ENCODE measurements at places on chromosomes 3 and 15.

DNA sequence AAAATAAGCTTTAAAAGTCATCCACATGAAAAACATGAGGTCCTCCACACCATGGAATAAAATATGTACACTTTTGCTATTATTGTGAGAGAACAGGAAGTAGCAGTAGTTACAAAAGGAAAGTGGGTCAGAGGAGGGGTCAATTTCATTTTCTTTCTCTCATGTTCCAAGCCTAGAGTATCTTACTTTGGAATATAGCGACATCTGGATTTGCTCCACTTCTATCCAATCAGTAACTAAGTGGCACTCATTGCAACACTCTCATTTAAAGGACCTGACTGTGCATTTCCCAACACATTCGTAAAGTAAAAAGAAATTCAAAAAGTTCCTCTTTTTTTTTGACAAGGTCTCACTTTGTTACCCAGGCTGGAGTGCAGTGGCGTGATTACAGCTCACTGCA lies 637.3 kb downstream of the TUSC7 start:
- DNase-seq = no peak

DNA sequence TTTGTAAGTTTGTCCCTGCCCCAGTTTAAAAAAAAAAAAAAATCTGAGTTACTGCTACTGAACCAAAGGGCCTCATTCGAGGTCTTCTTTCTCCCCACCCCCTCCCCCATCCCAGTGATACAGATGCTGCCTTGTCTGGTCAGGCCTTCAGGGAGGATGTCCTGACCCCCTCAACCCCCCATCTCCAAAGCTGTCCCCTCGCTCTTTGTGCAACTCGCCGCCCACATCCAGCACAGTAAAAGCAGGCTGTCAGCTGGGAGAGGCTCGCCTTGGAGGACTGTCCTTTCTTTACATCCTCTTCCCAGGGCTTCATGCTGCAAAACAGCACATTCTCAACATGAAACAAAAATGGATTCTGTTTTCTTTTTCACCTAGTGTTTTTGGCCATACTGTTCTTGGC lies 133.4 kb downstream of the VGLL4 start:
- no peak for DNase-seq

- no peak for DNase-seq
Measured at GRCh38 chr15:73594109-73594508, 39.1 kb downstream of the NPTN start.

DNA sequence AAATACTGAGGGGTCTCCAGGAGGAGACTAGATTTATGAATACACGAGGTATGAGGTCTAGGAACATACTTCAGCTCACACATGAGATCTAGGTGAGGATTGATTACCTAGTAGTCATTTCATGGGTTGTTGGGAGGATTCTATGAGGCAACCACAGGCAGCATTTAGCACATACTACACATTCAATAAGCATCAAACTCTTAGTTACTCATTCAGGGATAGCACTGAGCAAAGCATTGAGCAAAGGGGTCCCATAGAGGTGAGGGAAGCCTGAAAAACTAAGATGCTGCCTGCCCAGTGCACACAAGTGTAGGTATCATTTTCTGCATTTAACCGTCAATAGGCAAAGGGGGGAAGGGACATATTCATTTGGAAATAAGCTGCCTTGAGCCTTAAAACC lies 4.5 kb downstream of the CCR5 start:
- DNase-seq = no peak

DNA sequence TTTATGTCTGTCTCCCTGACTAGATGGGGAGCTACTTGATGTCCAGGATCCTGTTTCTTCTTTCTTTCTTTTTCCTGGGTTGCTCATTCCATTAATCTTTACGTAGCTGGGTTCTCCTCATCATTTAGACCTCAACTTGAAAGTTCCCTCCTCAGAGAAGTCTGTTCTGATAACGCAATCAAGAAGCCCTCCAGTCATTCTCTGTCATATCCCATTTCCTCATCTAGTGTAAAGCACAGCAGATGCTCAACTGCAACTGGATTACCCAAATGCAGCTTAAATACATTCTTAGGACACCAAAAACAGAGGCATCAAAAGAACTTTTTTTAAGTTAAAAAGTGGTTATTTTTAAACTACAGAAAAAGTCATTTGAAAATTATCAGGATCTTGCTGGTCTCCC lies 51.7 kb upstream of the ST3GAL6 start:
- DNase-seq = no peak

GRCh38 chr3:18393906-18394305 lies 31.2 kb downstream of the SATB1 start:
- DNase-seq = no peak

DNA sequence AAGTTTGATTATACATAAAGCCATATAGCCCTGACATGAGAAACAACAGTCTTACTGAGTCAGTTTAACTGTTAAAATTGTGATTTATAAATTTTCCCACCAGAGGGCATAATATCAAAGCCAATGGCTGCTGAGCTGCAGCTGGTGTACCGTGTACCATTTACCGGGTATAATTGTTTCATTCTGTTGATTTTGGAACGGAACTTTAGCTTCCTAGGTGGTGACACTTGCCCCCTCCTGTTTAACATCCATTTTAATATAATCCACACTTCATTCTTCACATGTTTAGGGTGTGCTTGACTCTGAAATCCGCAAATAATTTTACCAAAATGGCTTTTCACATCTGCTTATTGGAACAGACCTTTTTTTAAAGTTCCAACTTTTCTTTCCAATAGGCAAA lies 72.8 kb downstream of the SLC9A9 start:
- peak; percentile 59 for DNase-seq

DNA sequence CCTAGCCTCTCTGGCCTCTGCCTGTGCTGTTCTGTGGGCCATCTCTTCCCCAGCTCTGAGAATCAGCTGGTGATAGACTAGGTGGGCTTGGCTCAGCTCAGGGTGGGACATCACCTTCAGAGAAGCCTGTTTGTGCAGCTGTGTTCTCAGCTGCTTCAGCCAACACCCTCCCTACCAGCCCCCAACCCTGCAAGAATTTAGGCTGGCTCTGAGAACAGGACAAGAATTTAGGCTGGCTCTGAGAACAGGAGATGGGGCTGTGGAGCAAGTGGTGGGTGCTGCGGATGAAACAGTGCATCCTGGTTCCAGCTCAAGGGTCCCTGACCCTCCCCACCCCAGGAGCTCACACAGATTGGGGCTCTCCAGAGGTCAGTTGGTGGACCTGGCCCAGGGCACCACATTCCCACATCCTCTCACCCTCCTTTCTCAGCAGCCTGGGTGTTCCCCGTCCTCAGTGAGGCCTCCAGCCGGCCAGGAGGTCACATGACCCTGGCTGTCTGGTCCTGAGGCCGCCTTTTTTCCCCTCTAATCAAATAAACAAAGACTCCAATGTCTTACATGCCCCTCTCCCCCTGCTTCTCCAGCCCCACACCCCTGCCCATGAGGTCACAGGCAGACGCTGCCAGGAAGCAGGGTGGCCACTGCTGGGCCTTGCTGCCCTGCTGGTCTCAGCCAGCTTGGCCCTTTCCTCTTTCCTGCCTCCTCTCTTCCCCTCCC lies 14.9 kb downstream of the PLEKHO2 start:
- peak; percentile 93 for DNase-seq

DNA sequence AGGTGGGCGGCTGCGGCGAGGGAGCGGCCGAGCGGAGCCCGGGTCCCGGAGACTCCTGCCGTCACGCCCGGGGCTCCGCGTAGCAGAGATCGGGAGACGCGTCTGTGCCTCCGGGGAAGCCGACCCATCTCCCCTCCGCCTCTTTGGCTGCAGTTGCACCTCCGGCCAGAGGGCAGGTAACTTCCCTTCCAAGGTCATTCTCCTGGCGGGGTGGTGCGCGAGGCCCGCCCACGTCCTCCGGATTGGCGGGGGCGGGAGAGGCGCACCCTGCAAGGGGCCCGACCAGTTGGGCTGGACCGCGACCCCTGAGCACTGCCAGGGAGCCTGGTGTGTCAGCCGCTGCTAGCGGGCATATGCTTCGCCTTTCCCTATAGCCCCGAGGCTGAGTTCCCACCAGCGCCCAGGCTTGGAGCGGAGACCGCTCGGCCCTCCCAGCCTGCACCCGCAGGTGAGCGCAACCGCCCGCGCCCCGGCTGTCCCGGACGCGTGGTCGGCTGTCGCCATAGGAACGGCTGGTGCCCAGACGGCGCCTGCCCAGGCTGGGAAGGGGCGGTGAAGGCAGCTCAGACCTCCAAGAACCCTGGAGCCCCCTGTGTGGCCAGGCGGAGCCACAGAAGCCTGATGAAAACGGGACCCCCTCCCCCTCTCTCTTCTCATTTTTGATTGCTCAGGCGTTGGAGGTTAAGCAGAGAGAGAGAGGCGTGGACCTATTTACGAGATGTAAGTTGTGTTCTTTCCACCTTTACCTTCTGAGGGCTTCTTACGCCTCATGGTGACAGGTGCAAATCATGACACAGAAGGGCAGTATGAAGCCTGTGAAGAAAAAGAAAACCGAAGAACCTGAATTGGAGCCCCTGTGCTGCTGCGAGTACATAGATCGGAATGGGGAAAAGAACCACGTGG lies 453 bp downstream of the ZDHHC23 start:
- DNase-seq = no peak

GRCh38 chr3:59553076-59553475 lies 503.3 kb upstream of the CFAP20DC start:
- no peak for DNase-seq

GRCh38 chr3:87958289-87958688 lies 100.5 kb downstream of the CGGBP1 start:
- DNase-seq = no peak

- peak; percentile 15 for DNase-seq
Measured at GRCh38 chr3:13292375-13292774, 127.7 kb downstream of the NUP210 start.

DNA sequence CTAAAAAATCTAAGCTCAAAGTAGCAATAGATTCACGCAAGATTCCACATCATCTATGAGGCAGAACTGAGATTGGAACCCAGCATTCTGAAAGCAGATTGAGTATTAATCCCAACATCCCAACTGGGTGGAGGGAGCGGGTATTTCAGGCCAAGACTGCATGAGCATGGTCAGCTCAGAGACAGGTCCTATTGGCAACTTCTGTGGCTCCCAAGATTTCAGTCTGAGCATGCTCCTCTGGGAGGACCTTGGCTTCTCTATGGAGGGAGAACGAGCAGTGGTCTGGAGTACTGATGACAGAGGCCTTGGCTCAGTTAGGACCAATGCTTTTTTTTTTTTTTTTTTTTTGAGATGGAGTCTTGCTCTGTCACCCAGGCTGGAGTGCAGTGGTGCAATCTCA lies 4.0 kb upstream of the ITGA11 start:
- no peak for DNase-seq

DNA sequence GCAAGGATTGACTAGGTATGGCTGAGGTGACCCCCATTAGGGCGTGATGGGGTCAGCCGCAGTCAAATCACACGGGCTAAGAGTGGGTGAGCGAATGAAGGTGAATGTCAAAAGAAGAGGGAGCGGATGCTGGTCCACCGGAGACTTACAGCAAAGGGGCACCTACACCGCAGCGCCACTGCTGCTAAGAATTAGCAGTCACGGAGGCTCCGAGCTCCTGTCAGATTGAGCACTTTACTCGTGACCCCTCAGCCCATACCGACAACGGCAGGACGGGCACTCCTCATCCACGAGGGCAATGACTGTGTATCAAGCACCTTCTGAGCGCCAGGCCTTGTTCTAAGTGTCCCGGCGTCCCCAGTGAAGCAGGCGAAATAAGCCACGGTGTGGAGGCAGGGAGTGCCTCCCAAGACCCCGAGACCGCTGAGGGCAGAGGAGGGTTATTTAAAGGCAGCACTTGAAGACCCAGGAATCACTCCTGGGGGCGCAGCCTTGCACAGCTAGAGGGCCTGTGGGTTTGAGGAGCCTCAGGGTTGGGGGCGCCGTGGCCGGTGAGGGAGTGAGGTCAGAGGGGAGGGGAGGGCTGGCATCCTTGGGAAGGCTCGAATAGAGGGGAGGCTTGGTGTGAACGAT lies 61.6 kb upstream of the GATA2 start:
- DNase-seq = no peak

DNA sequence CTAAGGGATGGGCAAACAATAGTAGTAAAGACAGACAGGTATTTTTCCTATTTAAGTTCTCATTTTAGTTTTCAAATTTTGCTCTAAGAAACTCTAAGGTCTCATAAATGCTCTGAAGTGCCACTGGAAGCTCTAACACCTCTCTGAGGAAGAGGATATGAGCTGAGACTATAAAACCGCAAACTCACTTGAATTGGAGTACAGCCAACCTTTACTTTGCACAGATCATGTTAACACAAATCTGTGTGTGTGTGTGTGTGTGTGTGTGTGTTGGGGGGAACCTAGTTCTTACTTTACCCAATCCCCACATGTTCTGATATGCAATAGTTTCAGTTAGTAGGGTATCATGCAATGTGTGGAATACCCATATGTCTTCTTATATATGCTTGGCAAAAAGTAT lies 446.8 kb downstream of the CHL1 start:
- no peak for DNase-seq

DNA sequence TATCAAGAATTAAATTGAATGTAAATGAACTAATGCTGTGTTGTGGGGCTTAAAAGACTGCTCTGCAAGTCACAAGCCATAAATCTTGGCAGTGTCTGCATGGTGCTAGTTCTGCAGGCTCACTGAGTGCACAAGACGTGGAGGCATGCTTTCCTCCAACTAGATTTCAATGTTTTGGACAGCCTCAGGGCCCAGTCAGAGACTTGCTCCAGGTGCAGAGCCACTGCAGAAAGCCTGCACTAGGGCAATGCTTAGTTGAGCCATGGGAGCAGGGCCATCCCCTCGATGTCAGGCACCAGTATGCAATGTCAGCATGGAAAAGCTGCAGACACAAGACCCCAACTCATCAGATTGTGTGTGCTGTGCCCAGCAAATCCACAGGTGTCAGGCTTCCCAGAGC lies 234.5 kb upstream of the CDIN1 start:
- DNase-seq = no peak

GRCh38 chr3:123143669-123144411 lies 57.9 kb upstream of the SEC22A start:
- no peak for DNase-seq

DNA sequence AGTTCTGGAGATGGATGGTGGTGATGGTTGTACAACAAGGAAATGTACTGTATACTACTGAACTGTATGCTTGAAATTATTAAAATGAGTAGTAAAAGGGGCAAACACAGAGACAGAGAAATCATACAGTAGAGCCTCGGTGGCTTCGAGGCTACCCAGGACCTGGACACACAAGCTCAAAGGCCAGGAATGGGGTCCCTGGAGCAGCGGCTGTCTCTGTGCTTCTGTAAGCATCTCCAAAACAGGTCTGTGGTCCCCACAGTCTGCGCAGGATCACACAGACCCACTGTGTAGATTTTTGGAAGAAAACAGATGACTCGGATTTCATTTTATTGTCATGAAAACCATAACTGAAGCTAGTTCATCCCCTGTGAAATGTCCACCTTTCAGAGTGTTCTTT lies 39.7 kb downstream of the PGPEP1L start:
- DNase-seq = no peak

GRCh38 chr3:43647331-43648166 lies 25.7 kb upstream of the ANO10 start:
- DNase-seq = no peak

All from midbrain (tissue), 1 donor.